Fibroblast of skin of scalp (primary cell): ENCODE measurements at places on chromosomes 1 and 21.
A peak's percentile ranks its signal among the peaks of the same experiment; 100 is the strongest.

GRCh38 chr21:19684328-19684727, 1280.7 kb upstream of the TMPRSS15 start:
- no peak for DNase-seq

GRCh38 chr1:45359882-45360513, 19.8 kb upstream of the MUTYH start:
- DNase-seq = peak; percentile 68

GRCh38 chr1:173057984-173058383, 7.2 kb upstream of the TNFSF18 start:
- no peak for DNase-seq

DNA sequence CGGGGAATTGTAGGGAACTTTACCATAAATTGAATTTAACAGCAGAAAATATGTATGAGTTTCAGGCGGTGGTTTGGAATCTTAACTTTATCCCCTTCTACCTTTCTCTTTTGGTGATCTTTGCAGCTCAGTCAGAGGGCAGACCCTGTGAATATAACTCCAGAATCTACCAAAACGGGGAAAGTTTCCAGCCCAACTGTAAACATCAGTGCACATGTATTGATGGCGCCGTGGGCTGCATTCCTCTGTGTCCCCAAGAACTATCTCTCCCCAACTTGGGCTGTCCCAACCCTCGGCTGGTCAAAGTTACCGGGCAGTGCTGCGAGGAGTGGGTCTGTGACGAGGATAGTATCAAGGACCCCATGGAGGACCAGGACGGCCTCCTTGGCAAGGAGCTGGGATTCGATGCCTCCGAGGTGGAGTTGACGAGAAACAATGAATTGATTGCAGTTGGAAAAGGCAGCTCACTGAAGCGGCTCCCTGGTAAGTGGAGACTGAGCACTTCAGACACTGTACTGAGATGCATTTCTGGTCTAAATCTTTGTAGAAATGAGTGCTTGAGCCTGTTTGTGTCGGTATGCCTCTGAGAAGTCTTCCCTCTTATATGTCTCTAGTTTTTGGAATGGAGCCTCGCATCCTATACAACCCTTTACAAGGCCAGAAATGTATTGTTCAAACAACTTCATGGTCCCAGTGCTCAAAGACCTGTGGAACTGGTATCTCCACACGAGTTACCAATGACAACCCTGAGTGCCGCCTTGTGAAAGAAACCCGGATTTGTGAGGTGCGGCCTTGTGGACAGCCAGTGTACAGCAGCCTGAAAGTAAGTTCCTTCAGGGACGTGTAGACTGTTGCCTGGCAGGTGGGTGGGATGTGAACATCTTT, 1.5 kb downstream of the CCN1 start:
- DNase-seq = peak; percentile 81
